ENCODE measurements at places on chromosomes 7 and 10. TPM values are rescaled to one million over a fixed set of nuclear protein-coding genes. Genes with fewer than 3 reads are reported as not detected.

DNAH11 gene
- total RNA-seq = not detected

GRCh38 chr7:121214657-121215056 is 114.1 kb upstream of the WNT16 start:
- DNase-seq = no peak

GRCh38 chr10:108469940-108470339 is 1305.4 kb upstream of the SORCS1 start:
- no peak for DNase-seq

- DNase-seq = no peak
These were observed 149.9 kb upstream of the KLF14 start for GRCh38 chr7:130883928-130884327.

All from naive thymus-derived CD4-positive, alpha-beta T cell (primary cell).